Large intestine (tissue), 12 donors: ENCODE measurements at places on chromosomes 6 and 20. TPM values are rescaled to one million over a fixed set of nuclear protein-coding genes. Genes with fewer than 3 reads are reported as not detected.

Gene CALHM5
- polyA plus RNA-seq: 0.91 TPM

Gene EPHA7
- 6.5 TPM for polyA plus RNA-seq

Gene LINC00237
- not detected for polyA plus RNA-seq

DNA sequence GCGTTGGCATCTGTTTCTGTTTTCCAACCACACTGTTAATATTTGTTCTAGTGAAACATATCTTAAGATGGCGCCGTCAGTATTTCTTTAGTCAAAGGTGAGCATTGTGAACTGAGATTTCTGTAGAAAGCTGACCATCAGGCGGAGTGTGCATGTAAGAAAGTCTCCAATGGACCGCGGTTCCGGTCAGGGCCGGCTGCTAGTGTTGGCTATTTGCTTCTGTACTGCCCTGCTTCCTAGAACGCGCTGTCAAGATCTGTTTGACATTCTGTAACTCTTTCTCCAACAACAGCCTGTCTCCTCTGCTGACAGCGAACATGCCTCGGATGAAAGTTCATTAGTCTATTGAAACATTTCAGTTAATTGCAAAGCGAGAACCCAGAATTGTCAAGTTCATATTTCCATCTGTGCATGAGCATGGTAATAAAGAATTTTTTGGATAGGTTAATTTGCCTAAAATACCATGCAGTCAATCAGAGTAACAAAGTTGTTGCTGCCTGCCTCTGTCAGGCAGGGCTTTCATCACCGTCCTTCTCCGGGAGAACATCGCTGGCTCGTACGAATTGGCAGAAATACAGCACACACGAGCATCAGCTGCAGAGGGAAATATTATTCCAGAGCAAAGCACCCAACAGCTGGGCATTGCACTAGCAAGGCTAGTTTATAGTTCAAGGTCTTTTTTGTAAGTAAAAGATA is 369.1 kb downstream of the CDH4 start:
- no peak for DNase-seq

GRCh38 chr6:148716811-148717210 is 30.0 kb upstream of the UST start:
- DNase-seq: no peak

- no peak for DNase-seq
Measured at GRCh38 chr6:114762145-114762544, 419.3 kb upstream of the HS3ST5 start.

DNA sequence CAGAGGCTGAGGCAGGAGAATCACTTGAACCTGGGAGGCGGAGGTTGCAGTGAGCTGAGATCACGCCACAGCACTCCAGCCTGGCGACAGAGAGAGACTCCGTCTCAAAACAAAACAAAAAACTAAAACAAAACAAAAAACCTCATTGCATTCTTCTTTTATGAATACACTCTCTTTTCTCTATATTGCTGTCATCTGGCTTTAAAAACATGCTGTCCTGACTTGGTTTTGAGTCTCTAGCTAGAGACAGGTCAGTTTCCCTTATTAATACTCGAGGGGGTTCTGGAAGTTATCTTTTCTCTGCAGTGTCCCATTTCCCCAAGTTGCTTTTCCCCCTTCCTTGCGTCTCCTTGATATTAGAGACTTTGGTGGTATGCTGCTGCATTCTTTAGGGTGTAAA is 50.9 kb downstream of the RIOK1 start:
- no peak for DNase-seq

DNA sequence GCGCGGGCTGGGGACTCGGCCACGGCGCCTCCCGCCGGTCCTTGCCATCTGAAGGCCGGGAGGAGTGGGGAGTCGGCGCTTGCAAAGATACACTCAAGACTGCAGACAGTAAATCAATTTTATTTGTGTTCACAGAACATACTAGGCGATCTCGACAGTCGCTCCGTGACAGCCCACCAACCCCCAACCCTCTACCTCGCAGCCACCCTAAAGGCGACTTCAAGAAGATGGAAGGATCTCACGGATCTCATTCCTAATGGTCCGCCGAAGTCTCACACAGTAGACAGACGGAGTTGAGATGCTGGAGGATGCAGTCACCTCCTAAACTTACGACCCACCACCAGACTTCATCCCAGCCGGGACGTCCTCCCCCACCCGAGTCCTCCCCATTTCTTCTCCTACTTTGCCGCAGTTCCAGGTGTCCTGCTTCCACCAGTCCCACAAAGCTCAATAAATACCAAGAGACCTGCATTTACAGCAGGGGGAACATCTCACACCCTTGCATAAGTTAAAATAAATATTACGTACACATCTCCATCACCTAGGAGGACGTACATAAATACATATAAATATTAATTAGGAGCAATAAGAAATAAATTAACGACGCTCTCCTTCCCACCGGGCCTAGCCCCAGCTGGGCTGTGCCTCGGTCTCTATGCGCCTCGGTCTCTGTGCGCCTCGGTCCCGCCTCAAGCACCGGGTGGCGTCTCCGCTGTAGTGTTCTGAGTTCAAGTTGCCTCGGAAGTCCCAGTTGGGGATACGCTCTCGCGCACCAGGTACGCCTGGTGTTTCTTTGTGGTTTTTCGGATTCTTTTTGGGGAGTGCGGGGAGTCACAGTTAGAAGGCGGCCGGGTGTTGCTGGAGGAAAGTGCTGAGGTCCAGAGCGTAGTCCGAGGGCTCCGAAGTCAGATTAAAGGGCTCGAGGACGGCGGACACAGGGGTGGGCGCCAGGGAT is 889 bp upstream of the FLOT1 start:
- DNase-seq: no peak

- no peak for DNase-seq
Measured at GRCh38 chr6:101404775-101405174, 11.3 kb downstream of the GRIK2 start.

- no peak for DNase-seq
Measured at GRCh38 chr6:78611886-78612480, 255.4 kb upstream of the IRAK1BP1 start.

GRCh38 chr6:50277774-50278173 is 228.0 kb upstream of the DEFB112 start:
- no peak for DNase-seq

- DNase-seq: no peak
Measured at GRCh38 chr6:30341218-30341617, 3.7 kb upstream of the RPP21 start.

- peak; percentile 89 for DNase-seq
Measured at GRCh38 chr6:53651764-53652401, 13.7 kb downstream of the KLHL31 start.

DNA sequence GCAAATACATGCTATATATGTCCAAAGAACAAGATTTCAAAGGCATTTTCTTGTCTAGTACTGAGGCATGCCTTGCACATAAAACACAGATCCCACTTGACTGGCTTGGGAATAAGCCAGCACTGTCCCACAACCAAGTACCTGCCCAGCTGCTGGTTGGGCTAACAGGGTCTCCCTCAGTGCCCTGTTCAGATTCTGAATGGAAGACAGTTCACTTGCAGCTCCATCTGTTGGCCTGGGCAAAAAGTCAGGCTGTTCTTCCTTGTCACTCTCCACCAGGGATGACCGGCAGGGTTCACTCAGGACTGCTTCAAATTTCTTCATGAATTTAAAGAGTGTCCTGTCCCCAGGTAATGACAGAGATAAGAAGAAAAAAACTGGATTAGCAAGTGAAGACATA is 44.4 kb upstream of the LYRM2 start:
- no peak for DNase-seq

- peak; percentile 68 for DNase-seq
Measured at GRCh38 chr6:21005816-21006570, 471.7 kb downstream of the CDKAL1 start.
